ENCODE measurements at places on chromosomes 1 and 21. TPM values are rescaled to one million over a fixed set of nuclear protein-coding genes. Genes with fewer than 3 reads are reported as not detected.

ARF1 gene
- total RNA-seq, result 58.0 TPM

PROK1 gene
- total RNA-seq, result not detected

SELE gene
- total RNA-seq, result not detected

RRP1B gene
- 40.4 TPM for total RNA-seq

EFNA1 gene
- total RNA-seq, result 0.16 TPM

LPAR3 gene
- total RNA-seq, result 3.6 TPM

PAQR6 gene
- total RNA-seq, result not detected

SLC22A15 gene
- 7.2 TPM for total RNA-seq

ARHGEF19 gene
- 2.8 TPM for total RNA-seq

TMEM240 gene
- 3.6 TPM for total RNA-seq

AK5 gene
- total RNA-seq, result 13.5 TPM

SH3D21 gene
- 5.2 TPM for total RNA-seq

PDE9A gene
- not detected for total RNA-seq

KLHDC8A gene
- not detected for total RNA-seq

WNT9A gene
- 0.99 TPM for total RNA-seq

VHLL gene
- total RNA-seq, result not detected

CR2 gene
- not detected for total RNA-seq

RXRG gene
- total RNA-seq, result not detected

CENPF gene
- total RNA-seq, result 7.5 TPM

RGS13 gene
- total RNA-seq, result not detected

PRR9 gene
- not detected for total RNA-seq

CNST gene
- 13.1 TPM for total RNA-seq

DCST2 gene
- total RNA-seq, result not detected

P3H1 gene
- 75.2 TPM for total RNA-seq

TFF3 gene
- total RNA-seq, result not detected

TSTD1 gene
- total RNA-seq, result not detected

KRTAP11-1 gene
- not detected for total RNA-seq

C1orf87 gene
- not detected for total RNA-seq

TMEM82 gene
- total RNA-seq, result not detected

AADACL4 gene
- total RNA-seq, result not detected

SLC44A5 gene
- not detected for total RNA-seq

Measured in fibroblast of the aortic adventitia (primary cell).